ENCODE measurements at places on chromosomes 11 and 22.
A peak's percentile ranks its signal among the peaks of the same experiment; 100 is the strongest.

GRCh38 chr11:20429216-20429615 is 41.7 kb downstream of the PRMT3 start:
- DNase-seq: no peak

- DNase-seq: no peak
Observed at GRCh38 chr11:28257761-28258160, 149.6 kb downstream of the METTL15 start.

GRCh38 chr11:129302386-129303101 is 73.1 kb upstream of the BARX2 start:
- DNase-seq: no peak

DNA sequence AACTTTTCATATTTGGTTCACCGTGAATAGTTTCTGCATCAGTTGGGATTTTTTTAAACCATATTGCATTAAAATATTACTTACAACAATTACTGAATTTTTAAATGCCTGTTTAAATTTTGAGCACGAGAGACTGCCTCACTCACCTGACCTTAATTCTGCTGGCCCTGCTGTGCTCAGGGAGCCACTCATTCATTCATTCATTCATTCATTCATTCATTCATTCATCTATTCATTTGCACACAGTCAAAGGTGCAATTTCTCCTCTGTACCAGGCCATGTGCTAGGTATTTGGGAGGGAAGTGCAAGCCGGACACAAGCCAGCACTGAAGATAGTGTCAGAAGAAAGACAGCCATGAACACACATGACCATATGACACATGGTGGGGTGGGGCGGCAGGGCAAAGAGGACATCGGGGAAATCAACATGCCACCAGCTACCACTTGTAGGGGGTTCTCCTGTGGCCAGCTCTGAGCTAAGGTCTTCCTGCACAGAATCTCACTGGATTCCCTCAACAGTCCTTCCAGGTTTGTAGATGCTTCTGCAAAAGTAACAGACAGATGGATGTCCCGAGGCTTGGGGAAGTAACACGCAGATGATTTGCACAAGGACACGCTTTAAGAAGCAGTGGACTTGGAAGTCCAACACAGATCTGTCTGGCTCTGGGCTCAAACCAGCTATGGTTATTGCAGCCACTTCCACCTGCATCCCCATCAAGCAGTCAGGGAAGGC is 568 bp upstream of the CSF2RB start:
- no peak for DNase-seq

DNA sequence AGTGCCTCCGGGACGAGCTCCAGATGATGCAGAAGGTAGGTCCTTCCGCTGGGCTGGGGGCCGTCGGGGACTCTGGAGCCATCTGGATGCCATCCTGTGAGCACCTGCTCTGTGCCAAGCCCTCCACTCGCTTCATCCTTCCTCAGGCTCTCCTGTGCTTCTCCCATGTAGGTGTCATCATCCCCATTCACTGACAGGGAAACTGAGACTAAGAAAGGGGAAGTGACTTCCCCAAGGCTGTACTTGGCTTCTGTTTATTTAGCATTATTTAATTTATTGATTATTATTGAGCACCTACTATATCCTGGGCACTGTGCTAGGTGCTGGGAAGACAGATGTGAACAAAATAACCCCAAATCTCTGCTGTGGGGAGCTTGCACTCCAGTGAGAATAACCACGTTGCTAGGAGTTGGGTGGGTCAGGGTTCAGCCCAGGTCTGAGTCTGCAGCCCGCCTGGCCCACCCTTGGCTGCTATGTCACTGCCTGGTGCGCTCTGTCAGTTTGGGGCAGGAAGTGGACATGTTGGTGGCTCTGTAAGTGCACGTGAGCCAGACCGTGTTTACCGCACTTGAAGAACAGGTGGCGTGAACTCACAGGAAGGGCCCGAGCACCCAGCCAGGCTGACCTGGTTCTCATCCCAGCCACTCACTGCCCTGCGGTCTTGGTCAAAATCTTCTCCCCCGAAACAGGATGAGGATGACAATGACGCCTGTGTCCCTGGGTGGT is 35.9 kb upstream of the GCAT start:
- no peak for DNase-seq

- peak; percentile 61 for DNase-seq
Observed at GRCh38 chr11:67389477-67389876, 2.3 kb upstream of the RAD9A start.

GRCh38 chr22:43099095-43099494 is 9.9 kb upstream of the TTLL1 start:
- no peak for DNase-seq

DNA sequence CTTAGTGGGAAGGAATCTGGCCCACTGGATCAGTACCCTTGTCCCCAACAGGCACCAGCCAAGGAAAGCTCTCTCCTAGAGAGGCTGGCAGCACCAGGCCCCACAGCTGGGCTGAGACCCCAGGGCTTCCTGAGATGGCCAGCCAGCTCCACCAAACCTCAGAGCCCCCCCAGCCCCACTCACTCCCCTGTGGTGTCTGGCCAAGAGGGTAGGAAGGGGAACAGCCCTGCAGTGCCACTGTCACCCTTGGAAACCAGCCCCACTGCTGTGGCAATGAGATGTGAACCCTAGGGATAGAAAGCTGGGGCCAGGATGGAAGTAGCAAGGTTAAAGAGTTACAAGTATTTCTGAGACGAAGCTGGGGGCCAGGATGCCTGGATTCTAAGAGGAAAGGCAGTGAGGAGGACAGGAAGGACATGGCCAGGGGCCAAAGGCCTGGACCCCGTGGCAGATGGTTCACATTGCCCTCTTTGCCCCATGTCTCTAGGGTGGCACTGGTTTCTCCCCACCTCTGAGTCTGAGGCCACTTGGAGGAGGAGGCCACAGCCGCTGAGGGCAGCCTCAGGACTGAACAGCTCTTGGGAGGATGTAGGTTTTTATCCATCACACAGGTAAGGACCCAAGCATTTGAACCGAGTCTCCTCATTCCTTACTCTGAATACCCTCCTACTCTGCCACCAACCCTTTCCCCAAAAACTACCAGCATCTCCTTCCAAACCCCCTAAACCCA is 28.8 kb downstream of the NRXN2 start:
- no peak for DNase-seq

DNA sequence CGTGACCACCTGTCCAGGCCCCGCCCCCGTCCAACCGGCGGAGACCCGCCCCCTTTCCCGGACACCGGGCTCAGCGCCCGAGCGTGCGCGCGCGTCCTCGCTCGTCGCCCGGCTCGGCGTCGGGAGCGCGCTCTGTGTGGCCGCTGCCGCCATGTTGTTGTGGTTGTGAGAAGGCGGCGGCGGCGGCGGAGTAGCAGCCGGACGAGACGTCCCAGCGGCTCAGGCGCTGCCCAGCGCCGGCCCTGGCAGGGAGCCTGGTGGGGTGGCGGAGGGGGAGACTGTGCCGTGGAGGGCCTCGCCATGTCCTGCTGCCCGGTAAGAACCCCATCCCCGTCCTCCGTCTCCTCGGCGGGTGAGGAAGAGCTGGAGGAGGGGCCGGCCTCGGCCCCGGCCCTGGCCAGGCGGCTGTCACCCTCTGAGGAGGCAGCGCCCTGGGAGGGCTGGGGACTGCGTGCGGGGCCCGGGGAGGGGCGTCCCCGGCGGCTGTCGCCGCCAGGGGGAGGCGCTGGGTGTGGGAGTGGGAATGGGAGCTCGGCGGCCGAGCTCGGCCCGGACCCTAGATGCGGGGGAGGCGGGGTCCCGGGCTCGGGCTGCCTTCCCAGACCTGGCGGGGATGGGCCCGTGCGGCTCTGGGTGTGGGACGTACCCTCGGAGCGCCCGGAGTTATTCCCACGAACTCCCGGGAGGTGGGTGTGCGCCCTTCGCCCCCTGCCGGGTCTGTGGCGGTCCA is at the start of gene MTMR3:
Gene MTMR3 (plus strand): TSS at position 130 of the 730 bp plus-strand sequence. CDS start 87,886 bp downstream, outside the sequence.
- peak; percentile 91 for DNase-seq

DNA sequence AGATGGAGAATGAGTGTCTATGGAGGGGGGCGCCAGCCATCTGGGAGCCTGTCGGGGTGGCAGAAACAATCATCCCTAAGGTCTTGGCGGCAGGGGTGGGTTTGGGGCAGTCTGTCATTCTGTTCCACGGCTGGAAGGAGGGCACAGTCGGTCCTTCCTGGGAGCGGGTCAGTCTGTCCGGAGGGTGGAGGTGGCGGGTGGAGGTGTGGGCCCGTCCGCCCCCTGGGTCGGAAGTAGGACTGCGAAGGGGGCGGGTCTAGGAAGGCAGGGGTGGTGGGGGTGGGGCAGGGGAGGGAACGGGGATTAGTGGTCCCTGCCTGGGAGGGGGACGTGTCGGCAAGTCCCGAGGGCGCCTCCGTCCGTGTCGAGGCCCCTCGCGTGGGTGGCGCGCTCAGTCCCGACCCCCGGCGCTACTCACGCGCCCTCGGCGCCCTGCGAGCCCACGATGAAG is 461 bp downstream of the TBC1D10A start:
- no peak for DNase-seq

GRCh38 chr11:16604794-16605388 is 133.6 kb upstream of the C11orf58 start:
- DNase-seq: peak; percentile 35

DNA sequence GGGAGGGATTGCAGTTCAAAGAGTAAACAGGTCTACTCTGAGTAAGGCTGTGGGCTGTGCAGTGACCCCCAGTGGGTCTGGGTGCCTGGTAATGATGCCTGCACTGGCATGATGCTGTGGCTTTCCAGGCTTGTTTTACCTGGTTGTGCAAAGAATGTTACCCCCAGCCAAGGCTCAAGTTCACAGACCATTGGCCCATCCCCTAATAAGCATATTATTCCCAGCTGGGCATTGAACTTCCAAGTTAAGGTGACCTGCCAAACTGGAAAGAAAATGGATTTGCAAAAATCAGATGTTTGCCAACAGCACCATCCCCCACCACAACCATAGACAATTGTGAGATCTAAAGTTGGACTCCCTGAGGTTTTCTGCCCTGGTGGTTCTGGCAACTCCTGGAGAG is 7.9 kb upstream of the EHF start:
- no peak for DNase-seq

GRCh38 chr11:38796281-38796680 is 2198.2 kb upstream of the RAG2 start:
- DNase-seq: no peak

DNA sequence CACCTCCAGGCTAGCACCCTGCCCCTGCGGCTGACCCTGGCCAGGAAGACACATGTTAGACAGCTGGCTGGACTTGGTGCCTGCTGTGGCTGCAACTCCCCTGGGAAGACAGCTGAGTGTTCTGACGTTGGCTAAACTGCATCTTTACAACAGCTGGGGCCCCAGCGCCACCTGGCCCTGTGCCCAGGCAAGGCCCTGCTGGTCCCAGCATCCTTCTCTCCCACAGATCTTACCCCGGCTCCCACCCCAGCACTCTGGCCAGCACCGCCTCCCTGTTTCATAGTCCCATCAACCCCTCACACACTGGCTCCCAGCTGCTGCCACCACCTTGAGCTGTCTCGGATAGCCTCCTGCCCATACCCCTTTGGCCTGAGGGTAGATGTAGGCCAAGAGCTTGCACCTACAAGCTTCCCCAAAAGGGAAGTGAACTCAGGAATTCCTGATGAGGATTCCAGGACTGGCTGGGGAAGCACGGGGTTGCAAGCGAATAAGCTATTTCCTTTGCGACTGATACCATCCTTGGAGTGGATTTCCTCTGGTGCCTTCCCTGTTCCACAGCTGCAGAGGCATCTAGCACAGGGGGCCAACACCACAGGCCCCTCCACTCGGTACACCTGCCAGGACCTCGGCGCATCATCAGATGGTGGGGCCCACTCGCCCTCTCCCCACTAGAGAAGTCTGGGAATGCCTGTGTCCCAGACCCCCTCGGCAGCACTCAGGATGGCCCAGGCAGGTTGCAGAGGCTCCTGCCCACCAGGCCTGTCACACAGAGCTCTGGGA is 28.5 kb downstream of the RSPH14 start:
- no peak for DNase-seq

DNA sequence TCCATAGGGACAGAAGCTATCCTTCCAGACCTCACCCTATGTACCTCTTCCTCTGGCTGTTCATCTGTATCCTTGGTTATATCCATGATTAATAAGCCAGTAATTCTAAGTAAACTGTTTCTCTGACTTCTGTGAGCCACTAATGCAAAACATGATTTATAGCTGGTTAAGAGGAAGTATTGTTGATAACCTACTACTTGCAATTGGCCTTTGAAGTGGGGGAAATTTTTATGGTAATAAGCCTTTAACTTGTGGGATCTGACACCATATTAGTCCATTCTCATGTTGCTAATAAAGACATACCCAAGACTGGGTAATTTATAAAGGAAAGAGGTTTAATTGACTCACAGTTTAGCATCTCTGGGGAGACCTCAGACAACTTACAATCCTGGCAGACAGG is 21.9 kb downstream of the CASP12 start:
- DNase-seq: no peak

GRCh38 chr11:131581046-131581445 is 210.6 kb downstream of the NTM start:
- no peak for DNase-seq

GRCh38 chr11:131998020-131998419 is 627.6 kb downstream of the NTM start:
- DNase-seq: no peak

DNA sequence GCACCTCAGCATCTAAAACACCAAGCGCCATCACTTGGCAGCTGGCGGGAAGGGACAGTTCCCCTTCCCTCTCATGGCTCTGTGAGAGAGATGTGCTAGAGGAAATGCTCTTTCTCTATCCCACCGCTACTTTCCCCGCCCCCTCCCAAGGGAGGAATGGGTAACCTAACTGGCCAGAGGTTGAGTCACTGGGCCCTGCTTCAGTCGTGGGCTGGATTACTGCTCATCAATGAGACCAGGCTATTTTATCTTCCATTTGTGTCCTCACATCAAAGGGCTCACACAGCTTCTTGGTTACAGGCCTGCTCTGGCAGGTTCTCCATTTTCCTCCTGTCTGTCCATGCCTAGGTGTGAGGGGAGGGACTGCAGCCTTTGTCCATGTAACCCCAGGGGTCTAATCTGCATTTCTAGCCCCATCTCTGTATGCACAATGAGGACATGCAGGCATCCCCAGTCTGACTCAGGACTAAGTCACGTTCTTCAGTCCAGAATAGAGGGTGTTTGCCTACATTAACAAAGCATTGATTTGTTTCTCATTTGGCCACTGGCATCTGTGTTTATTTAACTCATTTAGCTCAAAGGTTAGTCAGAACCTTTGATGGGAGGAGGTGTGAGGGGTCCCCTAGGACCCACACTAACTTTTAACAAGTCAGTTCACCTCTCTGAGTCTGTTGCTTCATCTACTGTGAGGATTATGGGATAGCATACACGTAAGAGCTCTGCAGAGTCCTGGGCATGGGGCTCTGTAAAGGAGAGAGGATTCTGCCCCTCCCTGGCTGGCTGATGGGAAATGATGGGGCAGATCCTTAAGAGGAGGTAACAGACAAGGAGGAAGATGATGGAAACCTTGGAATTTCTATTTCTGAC is 99.1 kb downstream of the XRRA1 start:
- DNase-seq: no peak

GRCh38 chr22:30628491-30628890 is 7.1 kb upstream of the SLC35E4 start:
- no peak for DNase-seq

- DNase-seq: no peak
Observed at GRCh38 chr11:80041136-80042000, 600.5 kb upstream of the TENM4 start.

GRCh38 chr11:118313242-118313641 is 8.7 kb downstream of the CD3E start:
- no peak for DNase-seq

- DNase-seq: no peak
Observed at GRCh38 chr22:27066856-27067255, 409.5 kb downstream of the MIAT start.

GRCh38 chr11:109968781-109969180 is 124.4 kb upstream of the ZC3H12C start:
- DNase-seq: no peak
